Thoracic aorta (tissue), 2 donors: ENCODE measurements at places on chromosomes 2 and 18. TPM values are rescaled to one million over a fixed set of nuclear protein-coding genes. Genes with fewer than 3 reads are reported as not detected.

- no peak for DNase-seq
- no peak overlapping the region for H3K27ac ChIP-seq
- no peaks in the 10 kb centered on the region for H3K36me3 ChIP-seq
- H3K27me3 ChIP-seq, result no peaks in the 10 kb centered on the region
- H3K4me1 ChIP-seq, result no peaks in the 10 kb centered on the region
- H3K4me3 ChIP-seq, result no peak overlapping the region
Observed at GRCh38 chr2:236619910-236620612, 50.4 kb downstream of the ACKR3 start.

GRCh38 chr2:161147856-161148255, 12.4 kb upstream of the TANK start:
- H3K27me3 ChIP-seq, result no peaks in the 10 kb centered on the region
- no peaks in the 10 kb centered on the region for H3K4me1 ChIP-seq
- no peaks in the 10 kb centered on the region for H3K36me3 ChIP-seq
- no peak overlapping the region for H3K4me3 ChIP-seq
- DNase-seq, result no peak

SETBP1 gene
- total RNA-seq, result 50.2 TPM

UGT1A4 gene
- not detected for total RNA-seq

- no peak overlapping the region for H3K4me3 ChIP-seq
- no peak overlapping the region for H3K27ac ChIP-seq
- peaks cover 3% of the 10 kb centered on the region for H3K36me3 ChIP-seq
- no peaks in the 10 kb centered on the region for H3K4me1 ChIP-seq
Observed at GRCh38 chr2:190506666-190507065, 27.9 kb downstream of the NEMP2 start.

GRCh38 chr2:104867813-104868504, 14.0 kb downstream of the POU3F3 start:
- H3K27ac ChIP-seq, result no peak overlapping the region
- peaks cover 14% of the 10 kb centered on the region for H3K27me3 ChIP-seq
- peaks cover 18% of the 10 kb centered on the region for H3K4me1 ChIP-seq
- DNase-seq, result no peak
- no peaks in the 10 kb centered on the region for H3K36me3 ChIP-seq
- no peak overlapping the region for H3K4me3 ChIP-seq

DNA sequence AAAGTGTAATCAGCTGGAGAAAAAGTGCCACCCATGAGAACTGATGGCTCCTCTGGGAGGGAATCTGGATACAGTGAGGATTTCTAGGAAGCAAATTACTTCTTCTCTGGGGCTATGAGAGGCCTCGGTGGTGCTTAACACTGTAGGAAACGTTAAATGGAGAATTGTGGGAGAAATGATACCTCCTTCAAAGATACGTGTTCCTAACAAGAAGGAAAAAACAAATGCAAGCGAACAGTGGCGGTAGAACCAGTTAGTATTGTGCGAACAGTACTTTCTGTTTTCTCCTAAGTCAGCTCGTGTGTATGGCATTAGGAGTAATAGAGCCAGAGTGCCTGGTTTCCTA, 587 bp upstream of the MTIF2 start:
- no peak for DNase-seq
- peak overlapping the region; percentile 81 for H3K4me3 ChIP-seq
- peaks cover 14% of the 10 kb centered on the region for H3K4me1 ChIP-seq
- peak overlapping the region; percentile 81 for H3K27ac ChIP-seq
- no peaks in the 10 kb centered on the region for H3K27me3 ChIP-seq
- peaks cover 14% of the 10 kb centered on the region for H3K36me3 ChIP-seq

- peaks cover 67% of the 10 kb centered on the region for H3K4me1 ChIP-seq
- H3K4me3 ChIP-seq, result no peak overlapping the region
- H3K36me3 ChIP-seq, result no peaks in the 10 kb centered on the region
- no peaks in the 10 kb centered on the region for H3K27me3 ChIP-seq
- peak overlapping the region; percentile 100 for H3K27ac ChIP-seq
Observed at GRCh38 chr18:48956356-48956755, 5.6 kb upstream of the SMAD7 start.

DYNAP gene
- not detected for total RNA-seq

LAMA3 gene
- total RNA-seq, result 34.2 TPM

- no peaks in the 10 kb centered on the region for H3K36me3 ChIP-seq
- DNase-seq, result no peak
- H3K27ac ChIP-seq, result no peak overlapping the region
- H3K4me3 ChIP-seq, result no peak overlapping the region
Observed at GRCh38 chr2:224429441-224429810, 27.5 kb upstream of the FAM124B start.

DNA sequence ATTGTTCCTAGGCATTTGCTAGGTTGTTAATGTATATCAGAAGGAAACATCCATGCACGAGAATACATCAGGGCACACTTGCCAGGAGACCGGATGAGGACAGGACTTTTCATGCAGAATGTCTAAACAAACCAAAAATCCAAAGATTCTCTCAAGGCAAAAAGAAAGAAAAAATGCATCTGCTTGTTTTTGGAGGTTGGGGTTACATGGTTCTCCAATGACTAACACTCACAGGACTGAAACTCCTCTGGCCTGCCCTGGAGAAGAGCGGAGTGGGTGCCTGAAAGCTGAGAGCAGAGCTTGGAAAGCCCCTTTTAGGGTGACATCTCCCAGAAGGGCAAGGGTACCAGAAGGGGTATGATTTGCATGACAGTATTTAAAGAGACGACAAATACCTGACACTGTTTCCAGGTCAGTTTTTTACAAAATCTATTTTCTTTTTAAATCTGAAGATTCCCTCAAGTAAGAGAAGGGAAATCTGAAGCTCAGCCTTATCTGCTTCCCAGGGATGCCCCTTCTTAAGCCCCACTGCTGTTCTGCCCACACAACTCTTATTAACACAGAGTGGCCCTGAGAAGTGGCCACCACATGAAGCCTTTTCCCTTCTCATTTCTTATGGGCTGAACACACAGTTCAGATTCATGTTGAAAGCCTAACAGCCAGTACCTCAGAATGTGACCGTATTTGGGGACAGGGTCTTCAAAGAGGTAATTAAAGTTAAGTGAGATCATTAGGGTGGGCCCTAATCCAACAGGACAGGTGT, 216.4 kb downstream of the STK39 start:
- H3K36me3 ChIP-seq, result no peaks in the 10 kb centered on the region
- no peak overlapping the region for H3K4me3 ChIP-seq
- no peaks in the 10 kb centered on the region for H3K27me3 ChIP-seq
- H3K4me1 ChIP-seq, result no peaks in the 10 kb centered on the region

GRCh38 chr2:128280901-128281321, 37.8 kb downstream of the HS6ST1 start:
- no peak for DNase-seq
- H3K4me3 ChIP-seq, result no peak overlapping the region
- H3K27me3 ChIP-seq, result no peaks in the 10 kb centered on the region
- peaks cover 7% of the 10 kb centered on the region for H3K4me1 ChIP-seq

DNA sequence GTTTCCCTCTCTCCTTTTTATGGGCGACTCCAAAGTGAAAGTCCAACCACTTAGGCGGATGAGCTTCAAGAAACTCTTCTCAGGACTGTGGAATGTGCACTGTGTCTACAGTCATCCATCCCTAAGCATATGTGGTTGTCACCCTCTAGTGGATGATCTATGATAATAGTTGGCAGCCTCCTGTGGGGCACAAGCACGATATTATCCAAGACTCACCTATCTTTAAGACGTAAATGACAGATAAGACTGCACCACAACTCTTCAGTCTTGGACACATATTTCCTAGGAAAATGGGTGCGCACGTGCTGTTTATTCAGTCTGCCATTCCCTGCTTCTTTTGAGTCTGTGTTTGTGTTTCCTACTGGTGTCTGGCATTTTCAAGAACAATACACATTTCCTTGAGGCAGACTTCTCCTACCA, 145.5 kb upstream of the CTAGE1 start:
- no peaks in the 10 kb centered on the region for H3K36me3 ChIP-seq
- peak overlapping the region; percentile 64 for H3K27ac ChIP-seq
- no peaks in the 10 kb centered on the region for H3K27me3 ChIP-seq
- no peaks in the 10 kb centered on the region for H3K4me1 ChIP-seq
- DNase-seq, result no peak

RAD51AP2 gene
- not detected for total RNA-seq

DNA sequence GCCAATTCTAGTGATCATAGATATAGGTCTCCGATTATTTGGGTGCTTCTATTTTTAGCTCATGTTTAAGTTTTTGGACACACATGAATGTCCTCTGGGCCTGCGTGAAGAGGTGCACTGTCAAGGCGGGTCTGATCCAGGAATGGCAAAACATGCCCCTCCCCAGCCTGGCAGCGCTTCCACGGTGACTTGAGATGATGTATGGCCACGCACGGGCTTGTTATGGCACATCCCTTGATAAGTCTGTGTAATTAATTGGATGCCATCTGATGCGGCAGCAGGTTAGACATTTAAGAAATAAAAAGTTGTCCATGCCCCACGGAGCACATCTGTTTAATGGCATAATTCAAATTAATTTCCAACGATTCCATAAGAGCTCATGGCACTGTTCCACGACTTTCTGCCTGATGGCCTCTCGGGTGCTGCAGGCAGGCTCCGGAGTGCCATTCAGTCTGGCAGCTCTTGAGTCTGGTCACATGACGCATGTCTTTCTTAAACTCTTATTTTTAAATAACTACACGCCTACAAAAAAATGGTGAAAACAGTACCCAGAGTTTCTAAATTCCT, 151.4 kb downstream of the ACKR3 start:
- no peaks in the 10 kb centered on the region for H3K36me3 ChIP-seq
- DNase-seq, result no peak
- no peaks in the 10 kb centered on the region for H3K27me3 ChIP-seq
- H3K27ac ChIP-seq, result no peak overlapping the region
- H3K4me3 ChIP-seq, result no peak overlapping the region
- H3K4me1 ChIP-seq, result no peaks in the 10 kb centered on the region

GRCh38 chr18:47968006-47968676, 37.7 kb upstream of the SMAD2 start:
- H3K36me3 ChIP-seq, result no peaks in the 10 kb centered on the region
- no peak for DNase-seq

- H3K27me3 ChIP-seq, result no peaks in the 10 kb centered on the region
- peaks cover 8% of the 10 kb centered on the region for H3K4me1 ChIP-seq
- no peaks in the 10 kb centered on the region for H3K36me3 ChIP-seq
- peak overlapping the region; percentile 93 for H3K4me3 ChIP-seq
- peak overlapping the region; percentile 66 for H3K27ac ChIP-seq
Observed at GRCh38 chr2:24491542-24492420, 727 bp downstream of the NCOA1 start.

DNA sequence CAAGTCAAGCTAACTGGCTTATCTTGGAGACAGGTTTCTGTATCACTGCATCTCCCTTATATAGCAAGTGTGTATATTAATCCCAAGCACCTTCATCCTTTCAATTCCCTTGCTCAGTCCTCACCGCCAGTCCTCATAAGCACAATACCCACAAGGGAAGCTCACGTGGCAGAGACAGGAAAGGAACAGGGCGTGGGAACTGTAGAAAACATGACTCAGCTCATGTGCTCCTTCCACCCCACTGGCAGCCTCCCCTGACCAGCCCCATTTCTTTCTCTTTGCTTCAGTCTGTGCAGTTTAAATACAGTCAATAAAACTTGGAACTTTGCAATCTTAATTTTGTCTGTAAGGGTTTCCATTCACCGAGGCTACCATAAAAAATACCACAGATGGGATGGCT, 36.5 kb upstream of the CDH19 start:
- no peak overlapping the region for H3K27ac ChIP-seq
- DNase-seq, result no peak
- no peaks in the 10 kb centered on the region for H3K36me3 ChIP-seq
- no peaks in the 10 kb centered on the region for H3K4me1 ChIP-seq
- H3K27me3 ChIP-seq, result no peaks in the 10 kb centered on the region
- H3K4me3 ChIP-seq, result no peak overlapping the region

DNA sequence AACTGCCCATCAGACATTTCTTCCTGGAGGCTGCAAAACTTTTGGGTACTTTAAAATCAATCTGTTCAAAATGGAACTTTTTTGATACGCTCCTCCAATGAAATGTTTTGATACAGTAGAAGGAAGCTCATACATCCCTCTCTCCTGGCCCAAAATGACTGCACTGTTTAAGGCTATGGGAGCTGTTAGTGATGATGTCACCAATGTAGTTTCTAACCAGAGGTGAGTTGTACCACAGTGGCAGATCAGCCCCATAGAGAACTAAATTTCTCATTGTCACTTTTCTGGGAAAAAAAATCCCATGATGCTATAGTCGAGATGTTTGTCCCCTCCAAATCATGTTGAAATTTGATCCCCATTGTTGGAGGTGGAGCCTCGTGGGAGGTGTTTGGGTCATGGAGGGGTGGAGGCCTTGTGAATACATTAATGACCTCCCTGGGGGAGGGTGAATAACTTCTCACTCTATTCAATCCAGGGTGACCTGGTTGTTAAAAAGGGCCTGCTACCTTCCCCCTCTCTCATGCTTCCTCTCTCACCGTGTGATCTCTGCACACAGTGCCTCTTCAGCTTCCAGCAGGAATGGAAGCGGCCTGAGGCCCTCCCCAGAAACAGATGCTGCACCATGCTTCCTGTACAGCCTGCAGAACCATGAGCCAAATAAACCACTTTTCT, 117.4 kb upstream of the NPAS2 start:
- H3K27ac ChIP-seq, result no peak overlapping the region
- H3K4me3 ChIP-seq, result no peak overlapping the region
- DNase-seq, result no peak
- H3K4me1 ChIP-seq, result no peaks in the 10 kb centered on the region

GRCh38 chr2:52288596-52288995, 1256.7 kb upstream of the NRXN1 start:
- H3K27me3 ChIP-seq, result no peaks in the 10 kb centered on the region
- DNase-seq, result no peak
- H3K27ac ChIP-seq, result no peak overlapping the region
- H3K36me3 ChIP-seq, result no peaks in the 10 kb centered on the region
- H3K4me3 ChIP-seq, result no peak overlapping the region

DNA sequence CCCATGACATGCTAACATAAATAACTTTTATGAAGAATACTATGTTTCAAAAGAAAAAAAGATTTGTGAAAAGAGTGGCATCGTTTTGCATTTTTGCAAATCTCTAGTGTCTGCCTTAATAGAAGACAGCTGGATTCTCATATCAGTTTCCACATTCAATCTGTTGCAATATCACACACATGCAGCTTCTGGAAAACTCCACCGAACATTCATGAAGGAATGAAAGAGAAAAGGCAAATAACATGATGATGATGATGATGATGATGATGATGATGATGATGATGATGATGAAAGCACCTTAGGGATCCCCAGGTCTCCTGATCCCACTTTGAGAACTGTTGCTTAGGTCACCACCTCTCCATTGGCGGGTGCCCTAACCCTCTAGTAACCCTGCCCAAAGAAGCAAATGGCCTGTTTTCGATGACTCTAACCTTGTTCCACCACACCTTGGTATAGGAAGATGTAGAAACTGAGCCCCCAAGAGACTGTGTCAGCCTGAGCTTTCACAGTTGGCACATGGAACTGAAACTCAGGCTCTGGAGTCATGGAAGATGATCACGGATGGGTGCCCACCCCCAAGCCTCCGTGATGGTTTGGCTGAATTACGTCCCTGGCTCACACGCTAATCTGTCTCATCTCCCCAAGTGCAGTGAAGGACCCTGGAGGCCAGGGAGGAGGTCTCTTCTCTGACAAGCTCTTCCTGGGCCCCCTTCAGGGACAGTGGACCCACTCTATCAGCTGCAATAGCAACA, 80.1 kb upstream of the SMAD7 start:
- no peaks in the 10 kb centered on the region for H3K27me3 ChIP-seq
- no peak overlapping the region for H3K4me3 ChIP-seq
- H3K4me1 ChIP-seq, result no peaks in the 10 kb centered on the region
- no peak overlapping the region for H3K27ac ChIP-seq
- DNase-seq, result no peak
